ENCODE measurements at places on chromosomes 2 and 18.

- DNase-seq = no peak
These were observed 115.6 kb downstream of the SMAD7 start for GRCh38 chr18:48835119-48835518.

GRCh38 chr2:20597860-20598183 is 53.1 kb downstream of the HS1BP3 start:
- DNase-seq = no peak

DNA sequence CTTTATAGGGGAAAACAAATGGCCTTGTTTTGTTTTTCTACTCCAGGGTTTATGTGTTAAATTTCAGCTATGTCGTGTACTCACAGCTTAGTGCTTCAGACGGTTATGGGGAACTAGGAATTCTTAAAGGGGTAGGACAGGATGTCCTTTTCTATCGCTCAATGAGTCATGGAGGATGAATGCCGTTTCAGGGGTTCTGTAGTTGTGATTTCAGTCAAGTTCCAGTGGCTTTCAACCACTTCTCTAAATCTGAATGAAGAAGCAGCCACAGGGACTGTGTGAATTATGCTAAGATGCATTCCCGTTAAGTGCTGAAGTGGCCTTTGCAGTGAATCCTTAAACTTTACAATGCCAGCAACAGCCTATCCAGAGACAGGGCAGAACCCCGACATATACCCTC is 1231.7 kb upstream of the ZEB2 start:
- peak; percentile 15 for DNase-seq

DNA sequence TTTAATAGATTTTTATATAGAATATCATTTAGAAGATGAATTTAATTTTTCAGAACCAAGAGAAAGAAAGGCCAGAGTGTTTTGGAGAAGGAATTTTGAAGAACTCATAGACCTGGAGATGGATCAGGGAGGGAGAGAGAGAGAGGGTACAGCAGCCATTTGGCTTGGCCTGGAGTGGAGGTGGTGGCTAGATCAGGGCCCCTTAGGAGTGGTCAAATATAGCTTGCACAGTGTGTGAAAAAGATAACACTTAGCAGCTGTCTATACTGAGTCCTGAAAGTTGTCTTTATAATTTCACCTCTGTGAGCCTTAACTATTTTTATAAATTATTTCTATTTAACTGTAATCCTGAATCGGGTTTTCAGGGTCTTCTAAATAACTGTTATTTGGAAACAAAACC is 38.8 kb upstream of the ACYP2 start:
- no peak for DNase-seq

- peak; percentile 55 for DNase-seq
These were observed 512.9 kb upstream of the ACVR2A start for GRCh38 chr2:147331790-147332419.

- no peak for DNase-seq
These were observed 136.0 kb downstream of the CTIF start for GRCh38 chr18:48674758-48675351.

- DNase-seq = no peak
These were observed 46.7 kb upstream of the GPR17 start for GRCh38 chr2:127599211-127599610.

- DNase-seq = no peak
These were observed 521.8 kb upstream of the ID2 start for GRCh38 chr2:8159966-8160603.

GRCh38 chr2:62806231-62806630 is 100.7 kb downstream of the EHBP1 start:
- DNase-seq = no peak

- DNase-seq = no peak
These were observed 5.2 kb upstream of the COMMD1 start for GRCh38 chr2:61900281-61900680.

DNA sequence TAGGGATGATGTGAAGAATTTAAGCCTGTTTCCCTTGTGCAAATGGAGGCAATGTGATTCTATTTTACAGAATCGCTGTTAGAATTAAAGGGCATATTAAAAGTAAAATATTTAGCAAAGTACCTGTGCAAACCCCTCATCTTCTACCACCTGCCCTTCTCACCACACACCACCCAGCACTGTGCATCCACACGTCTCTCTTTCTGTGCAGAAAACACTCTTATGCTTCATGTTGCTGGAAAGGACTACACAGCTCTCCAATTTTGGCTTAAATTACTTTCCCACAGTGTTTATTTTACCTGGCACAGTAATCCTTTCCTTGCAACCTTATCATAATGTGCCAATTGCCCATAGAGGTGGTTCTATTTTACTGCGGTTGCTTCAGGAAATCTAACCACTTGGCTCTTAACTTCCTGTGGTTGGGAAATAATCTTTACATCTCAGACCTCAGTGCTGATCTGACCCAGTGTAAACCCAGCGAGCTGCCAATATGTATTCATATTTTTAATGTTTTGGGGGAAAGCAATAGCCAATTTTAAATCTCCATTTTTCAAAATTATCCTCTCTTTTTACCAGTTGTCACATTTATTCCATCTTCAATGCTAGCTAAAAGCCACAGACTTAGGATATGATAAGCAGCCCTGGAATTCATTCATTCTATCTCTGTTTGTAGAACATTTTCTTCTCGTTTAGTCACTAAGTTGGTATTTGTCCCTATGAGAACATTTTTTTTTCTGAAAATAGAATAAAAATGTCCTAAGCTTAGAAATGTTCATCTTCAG is 250.9 kb downstream of the DSEL start:
- DNase-seq = no peak

GRCh38 chr18:48706731-48707130 is 167.9 kb downstream of the CTIF start:
- DNase-seq = no peak

GRCh38 chr18:69067048-69067447 is 269.2 kb downstream of the CCDC102B start:
- DNase-seq = no peak
